ENCODE measurements at places on chromosomes 5 and 9.
A peak's percentile ranks its signal among the peaks of the same experiment; 100 is the strongest.

GRCh38 chr5:43020399-43020746 is 19.7 kb downstream of the ANXA2R start:
- DNase-seq, result no peak

GRCh38 chr5:171426266-171426665 is 6.8 kb downstream of the FGF18 start:
- DNase-seq, result no peak

DNA sequence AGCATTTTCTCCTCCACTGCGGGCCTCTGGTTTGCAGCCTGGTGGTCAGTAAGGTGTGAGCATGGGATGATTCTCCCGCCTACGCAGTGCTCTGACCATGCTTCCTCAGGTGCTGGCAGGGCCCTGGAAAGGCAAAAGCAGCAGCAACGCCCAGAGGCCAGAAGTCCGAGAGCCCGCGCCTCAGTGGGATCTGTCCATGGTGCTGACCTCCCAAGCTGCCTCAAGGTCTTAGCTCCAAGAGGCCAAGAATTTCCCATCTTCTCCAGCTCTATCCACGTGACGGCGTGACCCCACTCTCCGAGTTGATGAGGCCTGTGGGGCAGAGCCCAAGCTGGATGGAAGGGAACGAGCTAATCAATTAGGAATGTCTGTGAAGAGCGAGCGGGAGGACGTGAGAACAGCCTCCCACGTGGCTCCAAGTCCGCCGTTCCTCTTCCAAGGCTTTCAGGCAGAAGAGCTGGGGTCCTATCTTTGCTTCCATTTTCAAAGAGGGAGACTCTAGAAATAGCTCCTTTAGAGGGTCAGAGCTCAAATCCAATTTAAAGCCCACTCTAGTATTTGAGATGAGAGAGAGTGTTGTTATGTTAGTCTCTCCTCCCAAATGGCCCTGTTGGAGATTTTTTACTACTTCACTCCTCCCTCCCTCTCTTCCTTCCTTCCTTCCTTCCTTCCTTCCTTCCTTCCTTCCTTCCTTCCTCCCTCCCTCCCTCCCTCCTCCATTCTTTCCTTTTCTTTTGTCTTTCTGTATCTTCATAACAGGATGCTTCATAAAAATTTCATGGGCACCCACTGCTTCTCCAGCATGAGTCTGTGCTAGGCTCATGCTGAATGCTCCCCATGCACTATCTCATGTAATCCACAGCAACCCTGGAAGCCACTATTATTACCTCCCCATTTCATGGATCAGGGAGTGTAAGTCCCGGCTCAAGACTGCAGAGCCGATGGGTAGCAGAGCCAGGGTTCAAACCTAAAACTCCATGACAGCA is 69.3 kb downstream of the OLFM1 start:
- DNase-seq, result no peak

- DNase-seq, result no peak
Measured at GRCh38 chr5:4983701-4984100, 156.4 kb upstream of the ADAMTS16 start.

DNA sequence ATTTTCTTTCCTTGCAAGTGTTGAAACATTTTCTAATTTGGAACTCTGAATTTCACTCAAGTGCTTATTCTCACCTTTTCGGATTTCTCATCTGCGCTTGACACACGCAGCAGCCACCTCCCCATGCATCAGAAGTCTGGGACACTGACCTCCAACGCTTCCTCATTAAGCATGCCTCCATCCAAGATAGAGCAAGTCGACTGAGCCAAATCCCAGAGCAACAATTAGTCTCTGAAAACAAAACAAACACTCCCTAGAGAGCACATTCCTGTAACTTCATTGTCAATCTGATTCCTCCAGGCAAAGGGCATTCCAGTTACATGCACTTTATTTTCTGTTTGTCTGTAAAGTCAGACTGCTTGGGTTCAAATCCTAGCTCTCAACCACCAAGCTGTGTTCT is 5.7 kb downstream of the CD180 start:
- no peak for DNase-seq

GRCh38 chr9:13116292-13116691 is 163.2 kb downstream of the MPDZ start:
- no peak for DNase-seq

GRCh38 chr9:17744786-17745185 is 165.9 kb downstream of the SH3GL2 start:
- no peak for DNase-seq

DNA sequence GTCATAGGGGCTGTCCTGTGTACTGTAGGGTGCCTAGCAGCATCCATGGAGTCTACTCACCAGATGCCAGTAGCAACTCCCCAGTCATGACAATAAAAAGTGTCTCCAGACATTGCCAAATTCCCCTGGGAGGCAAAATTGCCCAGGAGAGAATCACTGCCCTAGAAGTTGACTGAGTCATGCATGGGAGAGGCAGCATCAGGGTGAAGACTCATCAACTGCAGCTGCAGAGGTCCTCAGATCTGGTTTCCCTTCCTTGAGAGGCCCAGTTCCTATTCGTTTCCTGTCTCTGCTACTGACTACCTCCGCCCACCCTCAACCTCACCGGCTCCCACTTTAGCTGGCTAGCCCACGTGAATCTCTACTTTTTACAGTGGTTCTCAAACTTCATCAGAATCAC is 88.6 kb upstream of the AGXT2 start:
- no peak for DNase-seq

GRCh38 chr5:136886608-136887007 is 521.3 kb upstream of the TRPC7 start:
- DNase-seq, result peak; percentile 35

- no peak for DNase-seq
Measured at GRCh38 chr5:82526540-82526939, 248.4 kb upstream of the RPS23 start.

DNA sequence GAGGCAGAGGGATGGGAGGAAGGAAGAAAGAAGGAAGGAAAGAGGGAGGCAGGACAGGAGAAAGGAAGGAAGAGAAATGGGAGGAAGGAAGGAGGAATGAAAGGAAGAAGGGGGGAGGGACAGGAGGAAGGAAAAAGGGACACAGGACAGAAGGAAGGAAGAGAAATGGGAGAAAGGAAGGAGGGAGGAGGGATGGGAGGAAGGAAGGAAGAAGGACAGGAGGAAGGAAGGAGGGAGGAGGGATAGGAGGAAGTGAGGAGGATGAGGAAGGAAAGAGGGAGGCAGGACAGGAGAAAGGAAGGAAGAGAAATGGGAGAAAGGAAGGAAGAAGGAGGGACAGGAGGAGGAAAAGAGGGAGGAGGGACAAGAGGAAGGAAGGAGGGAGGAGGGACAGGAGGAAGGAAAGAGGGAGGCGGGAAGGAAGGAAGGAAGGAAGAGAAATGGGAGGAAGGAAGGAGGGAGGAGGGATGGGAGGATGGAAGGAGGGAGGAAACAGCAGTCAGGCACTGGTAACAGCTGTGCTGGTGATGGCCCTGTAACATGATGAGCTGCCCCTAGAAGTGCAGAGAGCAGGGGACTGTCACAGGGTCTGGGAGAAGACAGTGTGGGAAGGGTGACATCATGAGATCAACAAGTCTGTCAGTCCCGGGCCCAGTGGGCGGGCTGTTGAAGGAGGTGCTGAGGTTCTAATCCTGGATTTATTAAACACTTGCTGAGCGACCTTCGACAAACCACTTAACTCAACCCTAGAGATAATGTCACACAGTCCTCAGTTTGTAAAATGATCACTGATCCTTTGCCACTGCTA is 10.7 kb upstream of the IRX1 start:
- no peak for DNase-seq

GRCh38 chr5:58804291-58804690 is 221.4 kb downstream of the RAB3C start:
- no peak for DNase-seq

DNA sequence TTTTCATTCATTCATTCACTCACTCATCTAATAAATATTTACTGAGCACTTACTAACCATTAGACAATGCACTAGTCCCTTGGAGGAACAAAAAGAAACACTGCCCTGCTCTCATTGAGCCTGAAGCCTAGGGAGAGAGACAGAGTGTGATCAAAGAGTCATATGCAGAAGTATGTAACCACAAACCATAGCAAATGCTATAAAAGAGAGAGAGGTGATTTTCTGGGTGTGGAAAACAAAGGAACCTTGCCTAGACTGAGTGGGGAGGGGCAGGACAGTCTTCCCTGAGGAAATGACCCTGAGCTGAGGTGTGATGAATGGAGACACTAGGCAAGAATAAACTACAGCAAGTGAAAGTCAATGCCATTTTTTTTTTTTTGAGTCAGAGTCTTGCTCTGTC is 10.8 kb upstream of the ADRA1B start:
- DNase-seq, result no peak

DNA sequence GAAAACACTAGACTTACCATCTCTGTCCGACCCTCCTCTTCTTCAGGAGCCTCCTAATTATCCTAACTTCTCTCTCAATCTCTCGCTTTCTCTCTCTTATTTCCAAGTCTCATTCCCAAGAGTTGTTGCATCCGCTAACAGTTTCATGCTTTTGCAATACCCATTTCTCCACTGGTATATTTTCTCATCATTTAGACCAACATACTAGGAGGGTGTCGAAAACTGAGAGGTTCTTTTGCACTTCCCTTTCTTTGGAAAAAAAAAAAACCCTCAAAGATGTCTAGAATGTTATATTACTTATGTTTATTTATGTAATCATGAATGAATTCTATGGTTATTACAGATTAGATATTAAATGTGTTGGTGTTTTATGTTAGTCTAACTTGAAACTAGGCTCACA is 35.9 kb downstream of the SPZ1 start:
- no peak for DNase-seq

DNA sequence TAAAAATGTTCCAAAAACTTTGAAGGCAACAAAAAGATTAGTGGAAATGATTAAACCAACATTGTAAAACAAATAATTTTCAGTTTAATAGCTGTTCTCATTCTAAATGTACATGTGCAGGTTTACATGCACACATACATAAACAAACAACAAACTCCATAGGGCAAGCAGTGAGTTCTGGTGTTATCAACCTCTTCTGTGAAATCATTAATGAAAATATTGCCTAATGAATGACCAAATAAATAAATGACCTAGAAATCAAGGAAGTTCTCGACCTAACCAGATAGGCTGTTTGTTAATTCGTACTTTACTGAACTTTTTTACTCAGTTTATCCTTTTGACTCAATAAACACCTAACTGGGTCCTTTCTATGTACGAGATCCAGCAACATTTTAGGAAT is 165.5 kb upstream of the RORB start:
- DNase-seq, result no peak

DNA sequence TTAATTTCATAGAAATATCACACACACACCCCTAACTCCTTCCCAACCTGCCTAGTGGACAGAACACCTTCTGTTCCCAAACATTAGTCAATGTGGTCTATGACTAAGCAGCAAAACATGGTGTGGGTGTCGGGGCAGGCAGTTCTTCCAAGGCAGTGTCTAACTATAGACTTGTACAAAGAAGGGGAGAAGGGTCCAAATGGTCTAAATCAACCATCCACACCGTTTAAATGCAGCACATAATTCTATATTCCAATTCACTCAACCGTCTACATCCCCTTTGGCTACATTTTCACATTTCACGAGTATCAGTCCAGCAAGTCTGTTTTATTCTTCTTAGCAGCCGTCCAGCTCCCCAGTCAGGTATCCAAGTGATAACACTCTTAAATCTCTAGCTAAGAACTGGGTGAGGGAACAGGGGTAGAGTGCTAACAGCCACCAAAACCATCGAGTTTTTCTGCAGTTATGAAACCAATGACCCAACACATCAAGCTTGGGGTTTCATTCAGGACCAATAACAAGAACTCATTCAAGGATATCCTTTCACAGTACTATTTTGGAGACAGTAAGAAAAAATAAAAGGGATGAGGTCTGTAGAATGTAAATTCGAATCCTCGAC is 3.3 kb downstream of the ZNF608 start:
- DNase-seq, result peak; percentile 79

DNA sequence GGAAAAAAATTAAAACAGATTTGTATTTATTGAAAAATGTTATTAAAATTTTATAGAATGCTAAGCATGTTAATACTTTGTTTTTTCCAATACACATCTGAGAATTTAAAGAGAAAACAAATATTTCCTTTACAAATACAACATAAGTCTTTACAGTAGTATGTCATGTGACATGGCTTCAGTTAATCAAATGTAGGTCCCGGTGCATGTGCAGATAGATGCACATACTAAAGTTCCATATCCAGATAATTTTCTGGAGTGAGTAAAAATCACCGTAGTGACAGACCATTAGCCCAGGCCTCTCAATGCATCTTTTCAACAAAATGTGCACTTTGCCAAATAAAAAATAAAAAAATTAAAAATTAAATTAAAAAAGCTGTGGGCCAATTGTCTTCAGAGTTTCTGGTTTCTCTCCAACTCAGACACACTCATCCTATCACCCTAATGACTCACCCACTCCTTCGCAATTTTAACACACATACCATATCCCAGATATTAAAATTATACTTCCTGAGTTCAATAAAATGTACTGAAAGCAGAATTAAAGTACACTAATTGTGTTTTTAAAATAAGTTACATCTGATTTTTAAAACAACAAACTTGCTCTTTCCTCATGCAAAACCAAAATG is 508.1 kb downstream of the NR2F1-AS1 start:
- DNase-seq, result no peak

All from gastrocnemius medialis (tissue), 4 donors.